ENCODE measurements at places on chromosomes 13 and 19.

DNA sequence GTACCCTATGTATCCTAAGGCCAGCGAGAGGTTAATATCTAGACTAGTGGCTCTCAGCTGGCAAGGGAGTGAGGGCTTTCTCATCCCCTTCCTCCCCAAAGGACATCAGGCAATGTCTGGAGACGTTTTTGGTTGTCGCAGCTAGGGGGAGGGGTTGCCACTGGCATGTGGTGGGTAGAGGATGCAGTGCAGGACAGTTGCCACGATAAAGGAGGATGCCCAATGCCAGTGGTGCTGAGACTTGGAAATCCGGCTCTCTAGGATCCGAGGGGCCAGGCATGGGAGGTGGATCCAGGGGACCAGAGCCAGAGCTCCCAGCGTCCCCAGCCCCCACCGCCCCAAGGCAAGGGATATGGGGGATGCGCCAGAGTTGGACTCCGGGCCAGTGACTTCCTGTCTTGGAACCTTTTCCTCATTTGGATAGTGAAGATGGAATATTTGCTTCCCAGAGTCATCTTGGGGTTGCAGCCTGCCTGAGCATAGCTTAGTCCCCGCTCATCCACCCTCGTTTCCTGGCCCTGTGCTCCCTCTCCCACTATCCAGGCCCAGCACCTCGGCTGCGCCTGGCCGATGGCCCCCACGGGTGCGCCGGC lies 4.9 kb downstream of the SSC5D start:
- DNase-seq = no peak

DNA sequence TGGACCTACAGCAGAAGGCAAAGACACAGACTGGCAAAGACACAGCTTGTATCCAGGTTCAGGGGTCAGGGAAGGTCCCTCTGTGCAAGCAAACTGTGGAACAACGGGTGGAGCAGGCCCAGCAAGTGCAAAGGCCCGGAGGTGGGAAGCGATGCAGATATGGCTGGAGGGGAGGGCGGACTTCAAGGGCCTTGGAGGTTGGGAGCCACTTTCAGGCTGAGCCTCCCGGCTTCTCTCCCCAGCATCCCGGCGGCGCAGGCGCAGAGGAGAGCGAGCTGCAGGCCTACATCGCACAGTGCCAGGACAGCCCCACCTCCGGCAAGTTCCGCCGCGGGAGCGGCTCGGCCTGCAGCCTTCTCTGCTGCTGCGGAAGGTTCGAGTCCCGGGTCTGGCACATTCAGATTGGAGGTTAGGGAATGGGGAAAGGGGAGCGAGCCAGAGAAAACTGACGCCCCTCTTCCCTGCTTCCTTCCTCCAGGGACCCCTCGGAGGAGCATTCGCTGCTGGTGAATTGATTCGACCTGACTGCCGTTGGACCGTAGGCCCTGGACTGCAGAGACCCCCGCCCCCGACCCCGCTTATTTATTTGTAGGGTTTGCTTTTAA lies 2.1 kb upstream of the PNPLA6 start:
- no peak for DNase-seq

DNA sequence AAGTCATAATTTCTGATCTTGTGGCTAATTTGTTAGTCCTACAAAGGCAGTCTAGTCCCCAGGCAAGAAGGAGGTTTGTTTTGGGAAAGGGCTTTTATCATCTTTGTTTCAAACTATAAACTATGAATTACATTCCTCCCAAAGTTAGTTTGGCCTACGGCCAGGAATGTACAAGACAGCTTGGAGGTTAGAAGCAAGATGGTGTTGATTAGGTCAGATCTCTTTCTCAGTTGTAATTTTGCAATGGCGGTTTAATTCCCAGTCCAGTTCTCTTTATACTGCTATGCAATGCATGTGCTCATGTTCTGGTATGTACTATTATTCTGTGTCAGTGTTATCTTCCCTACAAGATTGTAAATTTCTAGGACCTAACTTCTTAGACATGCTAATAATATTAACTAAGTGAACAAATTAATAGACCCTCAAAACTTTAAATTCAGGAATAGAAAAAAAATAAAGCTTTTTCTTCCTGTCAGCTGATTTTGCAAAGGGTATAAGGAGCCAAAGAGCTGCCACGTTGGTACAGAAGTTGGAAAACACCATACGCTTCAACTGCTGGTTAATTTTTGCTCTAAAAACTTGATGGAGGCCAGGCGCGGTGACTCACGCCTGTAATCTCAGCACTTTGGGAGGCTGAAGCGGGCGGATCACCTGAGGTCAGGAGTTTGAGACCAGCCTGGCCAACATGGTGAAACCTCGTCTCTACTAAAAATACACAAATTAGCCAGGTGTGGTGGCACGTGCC lies 1.3 kb upstream of the DNAJC15 start:
- no peak for DNase-seq

- no peak for DNase-seq
Measured at GRCh38 chr19:34365463-34366401, 736 bp downstream of the GPI start.

GRCh38 chr13:71399631-71400215 lies 467.3 kb downstream of the DACH1 start:
- no peak for DNase-seq

- no peak for DNase-seq
Measured at GRCh38 chr19:42111811-42112210, 20.4 kb downstream of the POU2F2 start.

GRCh38 chr13:36681894-36682624 lies 8.2 kb downstream of the SERTM1 start:
- no peak for DNase-seq

GRCh38 chr13:65914716-65915115 lies 1315.4 kb downstream of the PCDH9 start:
- no peak for DNase-seq

DNA sequence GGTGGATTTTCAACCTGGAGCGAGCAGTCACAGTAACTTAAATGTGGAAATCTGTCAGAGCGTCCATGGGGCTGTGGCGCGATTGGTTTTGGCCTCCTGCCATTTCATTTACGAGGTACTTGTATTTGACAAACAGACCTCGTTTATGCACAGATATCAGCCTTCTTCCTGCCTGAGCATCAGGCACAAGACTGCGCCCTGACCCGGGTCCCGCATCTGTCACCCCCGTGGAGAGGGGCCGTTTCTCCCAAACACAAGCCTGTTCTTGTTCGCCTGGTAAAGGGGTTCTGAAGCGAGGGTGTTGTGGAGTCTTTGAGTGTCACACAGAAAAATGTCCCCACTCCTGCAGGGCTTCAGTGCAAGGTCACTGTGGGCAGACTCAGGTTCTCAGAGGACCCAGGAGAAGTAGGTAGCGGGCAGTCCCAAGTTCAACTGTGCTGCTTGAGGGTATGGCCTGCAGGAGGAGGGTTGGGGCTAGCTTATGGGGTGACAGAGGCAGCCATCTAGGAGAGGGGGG lies 202.3 kb downstream of the URI1 start:
- DNase-seq = no peak

GRCh38 chr13:20175907-20176652 lies 15.2 kb upstream of the GJA3 start:
- DNase-seq = no peak

- no peak for DNase-seq
Measured at GRCh38 chr13:69331245-69331644, 776.4 kb upstream of the ATXN8OS start.

DNA sequence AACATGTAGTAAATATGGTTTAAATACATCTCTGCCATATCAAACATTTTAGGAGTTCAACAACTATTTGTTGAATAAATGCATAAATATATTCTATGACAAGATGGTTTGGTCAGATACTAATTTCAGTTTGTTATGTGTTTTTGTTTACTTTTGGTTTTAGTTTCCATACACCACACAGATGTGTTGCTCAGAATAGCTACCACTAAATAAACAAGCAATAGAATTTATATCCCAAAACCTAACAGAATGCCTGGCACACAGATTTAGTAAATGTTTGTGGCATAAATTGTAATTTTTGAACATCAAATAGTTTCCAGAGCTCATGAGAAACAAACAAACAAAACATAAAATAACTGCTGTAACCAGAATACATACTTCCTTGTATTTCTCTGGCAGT lies 126.8 kb upstream of the ATXN8OS start:
- DNase-seq = no peak

DNA sequence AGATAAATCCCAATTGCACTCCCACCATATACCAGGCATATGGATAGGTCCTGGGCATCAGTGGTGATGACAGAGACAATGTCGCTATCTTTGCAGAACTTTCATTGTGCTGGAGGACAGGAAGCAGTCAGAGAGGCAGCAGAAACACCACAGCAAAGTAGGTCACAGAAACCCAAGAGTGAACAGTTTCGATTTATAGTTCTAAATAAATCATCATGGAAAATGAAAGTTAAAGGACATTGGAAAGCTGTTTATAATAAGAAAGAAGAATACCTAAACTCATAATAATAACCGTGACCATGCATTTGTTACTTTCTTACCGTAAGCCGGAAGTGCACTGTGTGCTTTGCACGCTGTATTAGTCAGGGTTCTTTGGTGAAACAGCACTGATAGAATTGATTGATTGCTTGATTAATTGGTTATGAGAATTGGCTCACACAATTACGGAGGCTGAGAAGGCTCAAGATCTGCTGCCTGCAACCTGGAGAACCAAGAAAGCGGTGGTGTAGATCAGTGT lies 38.9 kb downstream of the ALOX5AP start:
- no peak for DNase-seq

GRCh38 chr19:56955637-56956216 lies 115.2 kb upstream of the PEG3 start:
- no peak for DNase-seq

DNA sequence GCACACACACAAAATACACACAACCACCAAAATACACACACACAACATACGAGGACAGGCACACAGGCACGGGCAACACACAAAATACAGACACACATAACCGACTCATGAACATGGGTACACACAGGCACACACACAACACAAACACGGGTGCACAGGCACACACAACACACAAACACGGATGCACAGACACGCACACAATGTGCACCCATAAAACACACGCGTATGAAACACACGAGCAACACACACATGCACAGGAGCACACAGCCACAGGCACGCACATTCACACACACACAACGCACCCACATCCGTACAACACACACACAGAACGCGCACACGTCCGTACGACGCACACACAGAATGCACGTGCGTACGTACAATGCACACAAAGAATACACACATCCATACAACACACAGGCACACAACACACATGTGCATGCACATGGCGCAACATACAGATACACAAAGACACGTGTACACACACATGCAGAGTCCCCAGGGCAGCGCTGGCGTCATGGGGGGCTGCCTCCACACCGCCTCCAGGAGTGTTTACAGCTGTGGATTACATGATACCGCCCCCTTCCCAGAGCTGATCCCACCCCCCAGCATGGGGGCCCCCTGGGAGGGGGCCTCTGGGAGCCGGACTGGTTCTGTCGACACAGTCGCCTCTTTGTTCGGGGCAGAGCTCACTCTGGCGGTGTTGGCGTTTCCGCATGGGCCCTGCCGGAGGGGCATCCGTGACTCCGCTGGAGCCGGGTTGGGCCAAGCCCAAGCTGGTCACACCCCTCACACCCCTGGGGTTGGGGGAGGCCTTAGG lies 2.9 kb downstream of the SBNO2 start:
- no peak for DNase-seq

GRCh38 chr13:100887729-100888151 lies 213.1 kb upstream of the TMTC4 start:
- no peak for DNase-seq

- peak; percentile 71 for DNase-seq
Measured at GRCh38 chr13:98507282-98507797, 69.6 kb downstream of the STK24 start.

GRCh38 chr19:13033819-13034611 lies 38.7 kb downstream of the NFIX start:
- DNase-seq = peak; percentile 87

GRCh38 chr19:54207983-54208783 lies 7.5 kb downstream of the RPS9 start:
- DNase-seq = peak; percentile 73

- no peak for DNase-seq
Measured at GRCh38 chr19:27865927-27866777, 1346.8 kb downstream of the UQCRFS1 start.

DNA sequence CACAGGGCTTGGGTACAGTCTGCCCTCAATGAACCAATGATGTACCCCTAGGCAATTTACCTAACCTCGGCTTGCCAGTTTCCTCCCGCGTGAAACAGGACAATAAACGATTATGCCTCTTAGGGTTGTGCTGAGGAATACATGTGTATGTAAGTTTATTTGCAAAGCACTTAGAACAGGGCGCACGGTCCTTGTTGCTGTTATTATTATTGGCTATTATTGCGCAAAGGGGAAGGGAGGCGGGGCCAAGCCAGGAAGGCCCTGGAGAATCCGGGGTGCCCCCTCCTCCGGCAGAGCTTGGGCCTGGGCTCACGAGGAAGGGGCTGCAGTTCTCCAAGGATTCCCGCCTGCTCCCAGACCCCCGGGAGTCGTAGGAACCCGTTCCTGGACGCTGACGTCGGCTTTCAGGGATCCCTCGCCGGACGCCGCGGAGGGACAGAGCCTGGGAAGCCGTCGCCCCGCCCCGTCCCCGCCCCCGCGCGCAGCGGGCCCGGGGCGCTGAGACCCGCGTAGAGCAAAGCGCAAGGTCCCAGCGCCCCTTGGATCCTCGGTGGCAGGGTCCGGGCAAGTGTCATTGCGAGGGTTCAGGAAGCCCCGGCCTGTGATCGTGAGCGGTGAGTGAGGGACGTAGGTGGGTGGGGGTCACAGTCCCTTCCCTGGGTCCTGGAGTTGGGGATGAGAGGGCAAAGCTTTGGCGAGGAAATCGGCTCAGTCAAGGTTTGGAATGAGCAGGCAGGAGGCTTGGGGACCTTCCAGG lies at the start of gene TMEM91:
Gene TMEM91, plus strand, starts transcription at position 293 of the 757 bp plus-strand sequence. CDS start 1,777 bp downstream, outside the sequence.
- DNase-seq = no peak

DNA sequence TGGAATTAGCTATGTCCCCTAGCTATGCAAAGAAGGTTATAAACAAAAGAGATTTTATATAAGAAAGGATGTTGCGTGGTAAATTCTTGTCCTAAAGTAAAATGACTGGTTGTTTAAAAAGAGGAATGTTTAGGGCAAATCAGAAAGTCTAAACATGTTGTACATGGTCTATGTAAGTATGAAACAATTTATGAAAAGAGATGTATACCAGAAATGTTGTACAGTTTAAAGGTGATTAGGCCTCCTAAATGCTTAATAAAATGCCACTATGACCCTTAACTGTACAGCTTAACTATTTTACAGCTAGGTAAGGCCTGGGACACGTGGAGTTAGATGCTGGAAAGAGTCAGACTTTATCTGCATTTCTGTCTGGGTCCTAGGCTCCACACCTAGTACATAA lies 775.9 kb upstream of the KLHL1 start:
- no peak for DNase-seq

DNA sequence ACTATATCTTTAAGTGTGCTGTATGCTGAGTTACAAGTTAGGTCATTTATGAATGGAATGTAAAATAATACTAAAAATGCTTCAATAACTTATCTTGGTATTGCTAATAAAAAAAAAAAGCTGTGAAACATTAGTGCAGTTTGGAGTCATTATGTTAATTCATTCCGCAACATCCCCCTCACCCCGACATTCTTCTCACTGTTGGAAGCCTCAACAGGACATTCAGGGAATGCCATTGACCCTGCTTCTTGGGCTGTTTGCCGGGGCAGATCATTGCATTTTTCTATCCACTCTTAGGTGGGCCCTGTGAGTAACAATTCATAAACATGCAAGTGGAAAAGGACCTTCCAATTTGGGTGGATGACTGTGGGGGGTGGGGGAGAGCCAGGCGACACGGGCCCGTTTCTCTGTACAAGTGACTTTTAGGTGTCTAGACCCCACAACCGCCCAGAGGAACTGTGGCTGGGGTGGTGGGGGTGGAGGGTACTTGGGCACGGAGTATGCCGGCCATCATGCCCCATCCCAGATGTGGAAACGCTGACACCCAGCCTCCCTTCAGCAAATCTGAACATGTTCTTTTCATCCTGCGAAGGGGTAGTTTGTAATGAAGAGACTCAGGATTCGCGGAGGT lies 185.9 kb downstream of the ZNF536 start:
- no peak for DNase-seq

- no peak for DNase-seq
Measured at GRCh38 chr13:73702419-73703071, 431.7 kb downstream of the KLF12 start.
